ENCODE measurements at places on chromosomes 3 and 15.

DNA sequence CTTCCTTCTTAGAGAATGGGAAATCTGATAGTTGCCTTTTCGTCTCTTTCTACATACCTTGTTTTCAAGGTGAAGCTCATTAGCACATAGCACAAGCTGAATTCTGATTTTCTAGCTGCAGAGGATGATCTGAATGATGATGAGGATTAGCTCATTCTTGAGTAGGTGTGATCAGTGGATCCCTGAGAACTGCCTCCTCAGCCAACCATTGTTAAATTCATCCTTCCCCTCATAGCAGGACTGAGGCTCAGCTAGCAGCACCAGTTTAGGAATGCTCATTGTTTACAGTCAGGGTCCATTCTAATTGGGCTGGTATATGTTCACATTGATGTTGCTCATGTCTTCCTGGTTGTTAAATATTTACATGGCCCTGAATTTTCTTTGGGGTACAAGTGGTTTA, 299.9 kb upstream of the MME start:
- DNase-seq, result no peak

GRCh38 chr15:36644191-36644896, 64.9 kb downstream of the CDIN1 start:
- DNase-seq, result no peak

GRCh38 chr3:45868213-45868612, 18.1 kb upstream of the CCR9 start:
- DNase-seq, result no peak

DNA sequence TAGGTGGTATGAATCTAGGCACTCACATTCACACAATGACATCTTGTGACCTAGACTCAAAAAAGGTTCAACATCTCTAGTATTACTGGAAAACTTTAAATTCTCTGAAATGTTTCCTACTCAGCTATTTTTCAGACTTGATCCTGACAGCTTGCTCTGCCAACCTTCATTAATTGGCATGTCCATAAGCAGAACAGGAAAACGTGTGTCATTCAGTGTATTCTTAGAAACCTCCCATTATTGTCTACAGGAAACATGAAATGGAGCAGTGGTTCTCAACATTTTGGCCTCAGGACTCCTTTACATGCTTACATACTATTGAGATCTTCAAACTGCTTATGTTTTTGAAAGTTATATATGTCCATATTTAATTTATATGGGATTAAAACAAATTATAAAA, 363.2 kb downstream of the NAALADL2 start:
- DNase-seq, result no peak

GRCh38 chr3:129723558-129724324, 117.3 kb upstream of the PLXND1 start:
- no peak for DNase-seq

- no peak for DNase-seq
These were observed 921 bp downstream of the MGLL start for GRCh38 chr3:127821394-127821793.

GRCh38 chr3:153976891-153977554, 144.2 kb upstream of the ARHGEF26 start:
- no peak for DNase-seq

DNA sequence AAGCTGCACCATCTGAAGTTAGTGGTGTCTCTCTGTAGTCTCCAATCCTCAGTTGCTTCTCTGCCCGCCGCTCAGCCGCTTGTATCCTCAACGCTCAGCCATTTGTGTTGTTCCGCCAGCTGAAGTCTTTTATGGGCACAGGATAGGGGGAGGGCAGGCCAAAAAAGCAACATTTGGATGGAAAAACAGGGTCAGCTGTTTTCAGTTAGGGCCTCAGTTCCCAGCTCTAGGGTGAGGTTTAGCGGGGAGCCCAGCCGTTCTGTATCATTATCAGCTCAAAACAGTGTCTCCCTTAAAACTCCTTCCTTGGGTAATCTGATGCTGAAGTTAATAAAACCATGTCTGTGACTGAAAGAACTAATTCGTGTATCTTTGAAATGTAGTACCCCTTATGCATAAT, 329.5 kb upstream of the AZI2 start:
- DNase-seq, result no peak

- DNase-seq, result no peak
These were observed 74.0 kb upstream of the UBE2E2 start for GRCh38 chr3:23129117-23129516.

DNA sequence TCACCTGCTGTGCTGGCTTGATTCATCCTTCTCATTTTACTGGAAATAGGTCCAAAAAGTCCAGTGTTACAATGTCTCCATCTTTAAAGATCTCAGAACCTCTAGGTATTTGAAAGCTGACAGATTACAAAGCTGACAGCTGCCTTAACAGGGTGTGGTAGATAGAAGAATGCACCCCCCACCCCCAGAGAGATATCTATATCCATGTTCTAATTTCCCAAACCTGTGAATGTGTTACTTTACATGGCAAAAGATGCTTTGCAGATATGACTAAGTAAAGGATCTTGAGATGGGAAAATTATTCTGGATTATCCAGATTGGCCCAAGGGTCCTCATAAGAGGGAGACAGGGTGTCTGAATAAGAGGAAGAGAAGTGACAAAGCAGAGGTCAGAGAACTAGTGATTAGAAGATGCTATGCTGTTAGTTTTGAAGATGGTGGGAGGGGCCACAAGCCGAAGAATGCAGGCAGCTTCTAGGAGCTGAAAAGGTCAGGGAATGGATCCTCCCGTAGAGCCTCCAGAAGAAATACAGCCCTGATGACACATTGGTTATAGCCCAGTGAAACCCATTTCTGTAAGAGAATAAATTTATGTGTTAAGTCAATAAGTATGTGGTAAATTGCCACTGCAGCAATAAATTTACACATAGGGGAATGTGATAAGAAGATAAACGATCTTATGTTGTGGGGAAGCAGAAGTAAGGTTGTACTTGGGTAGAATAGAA, 21.5 kb upstream of the FSTL1 start:
- no peak for DNase-seq

- DNase-seq, result no peak
These were observed 711.0 kb downstream of the MECOM start for GRCh38 chr3:168952551-168952950.

GRCh38 chr3:50655009-50655830, 19.5 kb upstream of the DOCK3 start:
- peak; percentile 27 for DNase-seq

Measured in activated CD4-positive, alpha-beta T cell treated with anti-CD3 and anti-CD28 coated beads, Interleukin-2, amount 50 U/mL, for 24 hours (primary cell).